Panc1 (cell line): ENCODE measurements at places on chromosomes 2 and 18.

DNA sequence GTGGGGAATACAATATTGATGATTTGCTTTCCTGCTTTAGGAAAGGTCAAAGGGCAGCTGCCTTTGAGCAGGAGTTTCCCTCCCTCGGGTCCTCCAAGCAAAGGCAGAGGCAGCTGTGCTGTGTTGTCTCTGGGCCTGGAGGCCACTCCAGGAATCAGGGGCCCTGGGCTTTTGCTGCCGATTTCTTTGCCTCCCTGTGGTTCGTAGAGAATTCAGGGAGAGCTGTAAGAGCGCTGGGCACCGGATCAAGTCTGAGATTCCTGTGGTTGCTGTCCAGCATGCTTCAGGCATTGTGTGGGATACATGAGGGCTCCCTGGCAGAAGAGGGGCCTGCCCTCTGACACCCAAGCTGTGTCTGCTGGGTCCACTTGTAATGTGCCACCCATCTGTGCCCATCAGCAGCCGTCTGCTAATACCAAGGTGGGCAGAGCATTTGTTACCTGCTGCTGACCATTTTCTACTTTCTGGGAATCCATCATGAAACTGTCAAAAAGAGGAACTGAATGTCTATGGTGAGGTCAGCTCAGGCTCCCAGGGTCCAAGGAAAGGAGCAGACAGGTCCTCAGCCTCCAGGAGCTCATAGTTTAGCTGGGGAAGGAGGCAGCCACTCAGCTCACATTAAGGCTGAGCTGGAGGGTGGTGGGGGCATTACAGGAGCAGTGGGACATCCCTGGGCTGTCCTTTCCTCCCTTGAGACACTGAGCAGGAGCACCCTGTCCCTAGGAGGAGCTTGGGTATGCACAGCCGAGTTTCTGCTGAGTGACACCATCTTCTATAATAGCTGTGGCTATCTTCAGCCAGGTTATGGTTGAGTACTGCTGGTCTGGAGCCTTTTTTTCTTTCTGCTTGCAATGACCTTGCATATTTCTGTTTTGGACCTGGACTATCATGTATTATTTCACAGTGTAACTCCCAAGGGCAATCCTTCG lies 68.5 kb downstream of the CTIF start:
- no peaks in the 10 kb centered on the region for H3K27me3 ChIP-seq
- no peak for DNase-seq
- no peaks in the 10 kb centered on the region for H3K4me1 ChIP-seq
- no peaks in the 10 kb centered on the region for H3K36me3 ChIP-seq
- H3K27ac ChIP-seq: no peak overlapping the region

DNA sequence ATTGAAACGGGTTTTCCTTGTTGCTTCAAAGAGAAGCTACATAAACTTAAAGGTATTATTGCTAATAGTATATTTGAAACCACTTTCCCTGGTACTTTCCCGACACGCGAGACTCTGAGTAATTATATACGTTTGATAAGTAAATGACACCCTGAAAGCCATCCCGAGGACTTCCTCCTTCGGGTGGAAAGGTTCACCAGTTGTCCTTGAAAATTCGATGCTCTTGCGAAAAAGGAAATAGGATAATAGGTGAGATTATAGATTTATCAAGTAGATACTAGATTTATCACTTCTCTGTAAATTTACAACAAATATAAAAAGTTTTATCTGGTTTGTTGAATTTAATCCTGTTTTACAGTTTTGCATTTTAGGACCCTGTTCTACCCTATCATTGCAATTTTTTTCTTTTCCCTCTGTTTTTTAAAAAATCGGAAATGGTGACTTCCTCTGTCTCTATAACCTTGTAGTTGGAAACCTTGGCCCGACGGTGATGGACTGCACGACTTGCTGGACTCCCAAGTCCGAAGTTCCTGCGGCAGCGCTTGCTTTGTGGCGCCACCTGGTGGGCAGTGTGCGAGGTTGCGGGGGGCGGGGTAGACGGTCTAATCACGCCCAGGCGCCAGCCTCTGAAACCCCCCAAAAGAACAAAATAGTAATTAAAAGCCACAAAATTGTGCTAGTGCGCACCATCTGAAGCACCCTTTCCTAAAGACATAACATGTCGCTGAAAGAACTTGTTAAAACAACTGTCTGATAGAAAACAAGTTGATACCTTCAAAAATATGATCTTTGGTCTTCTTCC lies 972 bp upstream of the DLX2 start:
- H3K36me3 ChIP-seq: no peaks in the 10 kb centered on the region; the same call in 1 of the 2 replicates
- no peak for DNase-seq
- peaks cover 20% of the 10 kb centered on the region for H3K4me1 ChIP-seq
- H3K27ac ChIP-seq: peak overlapping the region; percentile 65; the same call in 1 of the 2 replicates
- no peaks in the 10 kb centered on the region for H3K27me3 ChIP-seq

GRCh38 chr2:128356127-128356526 lies 37.5 kb upstream of the HS6ST1 start:
- no peak overlapping the region for H3K4me3 ChIP-seq
- no peak overlapping the region for H3K27ac ChIP-seq
- no peaks in the 10 kb centered on the region for H3K36me3 ChIP-seq
- H3K4me1 ChIP-seq: no peaks in the 10 kb centered on the region

GRCh38 chr2:126946318-126947102 lies 47.8 kb downstream of the TEX51 start:
- no peak for DNase-seq
- no peak overlapping the region for H3K27ac ChIP-seq
- H3K4me3 ChIP-seq: no peak overlapping the region
- H3K27me3 ChIP-seq: no peaks in the 10 kb centered on the region

- H3K27me3 ChIP-seq: no peaks in the 10 kb centered on the region
- no peak for DNase-seq
Observed at GRCh38 chr2:30412047-30412683, 34.9 kb upstream of the LCLAT1 start.

DNA sequence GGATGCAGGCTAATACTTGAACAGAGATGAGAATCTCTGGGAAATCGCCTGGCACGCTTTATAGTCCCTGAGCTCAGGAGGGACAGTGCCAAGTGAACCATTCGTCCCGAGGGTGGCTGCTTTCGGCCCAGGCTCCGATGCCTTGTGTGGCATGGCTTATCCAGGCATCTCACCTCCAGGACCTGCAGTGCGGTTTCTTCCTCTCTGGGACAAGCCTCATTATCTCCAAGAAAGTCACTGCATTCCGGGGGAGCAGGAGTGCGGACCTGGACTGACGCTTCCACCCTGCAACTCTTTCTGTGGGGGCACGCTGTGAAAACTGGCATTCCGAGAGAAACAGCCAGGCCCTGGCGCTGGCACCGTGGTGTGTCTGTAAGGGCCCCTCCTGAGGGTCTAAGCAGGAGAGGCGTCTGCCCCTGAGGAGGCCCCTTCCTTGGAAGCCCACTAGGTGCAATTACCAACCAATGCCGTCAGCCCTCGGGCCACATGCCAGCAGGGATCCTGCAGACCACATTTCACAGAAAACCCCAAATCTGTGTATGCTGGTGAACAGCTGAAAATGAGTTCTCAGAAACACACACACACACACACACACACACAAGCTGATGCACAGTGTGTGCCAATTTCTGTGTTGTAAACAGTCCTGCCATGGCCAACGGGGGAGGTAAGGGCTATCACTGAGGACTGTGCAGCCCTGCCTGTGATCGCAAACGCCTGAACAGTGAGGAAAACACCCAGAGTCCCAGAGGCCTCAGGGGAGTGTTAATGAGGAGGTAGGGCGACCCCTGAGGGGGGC lies 351.9 kb upstream of the SALL3 start:
- no peaks in the 10 kb centered on the region for H3K4me1 ChIP-seq
- H3K36me3 ChIP-seq: no peaks in the 10 kb centered on the region
- H3K4me3 ChIP-seq: no peak overlapping the region

- no peak for DNase-seq
- H3K36me3 ChIP-seq: peaks cover 2% of the 10 kb centered on the region; the same call in 1 of the 2 replicates
- H3K27ac ChIP-seq: peak overlapping the region; percentile 68
- peaks cover 20% of the 10 kb centered on the region for H3K4me1 ChIP-seq
- no peaks in the 10 kb centered on the region for H3K27me3 ChIP-seq
- H3K4me3 ChIP-seq: peak overlapping the region; percentile 90
Observed at GRCh38 chr2:168246483-168247340, 683 bp downstream of the STK39 start.

DNA sequence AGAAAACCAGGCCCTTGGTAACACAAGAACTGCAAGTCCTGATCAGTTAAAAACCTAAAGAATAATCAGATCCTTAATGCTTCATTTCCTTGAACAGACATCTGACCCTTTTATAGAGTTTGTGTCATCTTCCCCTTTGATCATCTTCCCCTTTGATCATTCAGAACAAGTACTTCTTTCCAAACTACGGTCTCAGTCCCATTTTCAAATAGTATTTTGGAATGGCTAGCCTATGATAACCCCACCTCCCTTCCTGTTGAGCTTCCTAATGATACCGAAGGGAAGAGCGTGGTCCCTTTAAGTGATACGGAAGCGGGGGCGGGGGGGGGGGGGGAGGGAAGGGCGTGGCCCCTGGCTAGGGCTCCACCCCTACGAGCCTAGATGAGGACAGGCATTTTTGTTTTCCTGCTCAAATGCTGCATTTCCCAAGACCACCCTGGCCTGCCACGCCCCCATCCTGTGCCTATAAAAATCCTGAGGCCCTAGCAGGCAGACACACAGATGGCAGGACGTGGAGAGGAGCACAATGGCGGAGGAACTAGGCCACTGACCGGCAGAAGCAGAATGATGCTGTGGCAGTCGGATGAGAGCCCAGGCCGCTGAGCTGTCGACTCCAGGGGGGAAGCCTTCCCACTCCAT lies 24.1 kb upstream of the CHRNA1 start:
- DNase-seq: no peak
- H3K4me1 ChIP-seq: no peaks in the 10 kb centered on the region
- no peaks in the 10 kb centered on the region for H3K27me3 ChIP-seq

DNA sequence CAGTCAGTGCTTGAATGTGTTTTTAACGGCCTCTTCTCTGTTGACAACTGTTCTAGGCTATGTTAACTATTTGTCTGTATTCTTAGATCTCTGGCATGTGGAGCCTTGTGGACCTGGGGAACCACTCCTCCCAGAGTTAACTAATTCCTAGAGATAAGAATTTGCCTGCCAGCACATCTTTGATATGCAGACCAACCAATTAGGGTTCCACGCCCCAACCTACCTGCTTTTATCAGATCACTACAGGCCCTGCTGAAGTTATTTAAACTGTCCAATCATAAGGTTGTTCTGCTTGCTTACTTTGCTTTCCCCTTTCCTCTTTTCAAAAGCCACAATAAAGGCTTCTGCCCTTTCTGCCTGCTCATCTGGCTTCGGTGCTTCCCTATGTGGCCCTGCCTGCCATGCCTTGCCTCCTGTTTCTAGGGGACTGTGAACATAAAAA lies 8.5 kb upstream of the CYBRD1 start:
- no peak for DNase-seq
- H3K4me1 ChIP-seq: no peaks in the 10 kb centered on the region
- H3K27ac ChIP-seq: no peak overlapping the region
